ENCODE measurements at places on chromosomes 1 and 21.

- peak; percentile 71 for DNase-seq
Observed at GRCh38 chr1:65027666-65028358, 61.5 kb upstream of the JAK1 start.

- DNase-seq, result no peak
Observed at GRCh38 chr21:37437376-37438080, 71.0 kb downstream of the DYRK1A start.

- DNase-seq, result no peak
Observed at GRCh38 chr1:205928317-205928716, 14.9 kb downstream of the SLC26A9 start.

GRCh38 chr21:31865429-31865970 lies 7.3 kb upstream of the HUNK start:
- DNase-seq, result no peak

- no peak for DNase-seq
Observed at GRCh38 chr1:149993764-149994163, 16.8 kb downstream of the OTUD7B start.

DNA sequence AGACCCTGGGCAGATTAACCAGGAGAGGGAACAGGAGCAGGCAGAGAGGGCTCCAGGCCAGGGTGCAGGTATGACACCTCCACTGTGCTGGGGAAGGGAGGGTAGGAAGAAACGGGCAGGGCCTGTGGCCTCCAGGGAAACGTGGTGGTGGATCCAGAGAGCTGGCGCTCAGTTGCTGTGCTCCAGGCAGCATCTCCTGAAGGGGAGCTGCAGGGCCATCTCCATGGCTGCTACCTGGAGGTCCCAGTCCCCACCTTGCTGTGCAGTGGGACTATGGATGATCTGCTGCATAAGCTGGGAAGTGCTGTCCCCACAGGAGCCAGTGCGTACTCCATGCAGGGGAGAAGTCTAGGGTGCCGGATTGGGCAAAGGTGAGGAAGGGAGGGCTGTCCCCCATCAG lies 125.9 kb upstream of the RUNX3 start:
- DNase-seq, result no peak

- no peak for DNase-seq
Observed at GRCh38 chr21:38402795-38403194, 95.5 kb downstream of the ERG start.

GRCh38 chr1:46942086-46942485 lies 810 bp upstream of the CYP4A11 start:
- DNase-seq, result no peak

DNA sequence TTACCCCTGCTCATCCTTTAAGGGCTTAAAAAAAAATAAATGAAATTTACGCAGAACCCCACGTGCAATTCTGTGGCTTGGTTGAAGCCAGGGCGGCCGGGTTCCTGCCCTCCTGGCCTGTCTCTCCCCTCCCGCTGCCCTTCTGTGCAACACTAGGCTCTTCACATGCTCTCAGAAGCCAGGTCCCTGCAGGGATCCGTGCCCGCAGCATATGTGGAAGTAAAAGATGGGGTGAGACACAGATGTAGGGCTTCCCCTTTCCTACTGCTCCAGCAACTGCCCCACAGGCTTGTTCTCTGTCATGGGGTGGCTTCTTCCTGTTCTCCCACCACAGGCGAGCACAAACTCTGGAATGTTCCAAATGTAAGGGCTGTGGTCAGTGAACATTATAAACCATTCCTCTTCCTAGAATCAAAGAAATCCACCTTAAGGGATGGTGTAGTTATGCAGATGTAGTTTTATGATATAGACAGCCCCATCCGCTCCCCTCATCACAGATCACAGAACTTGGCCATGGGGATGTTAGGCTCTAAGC lies 535.4 kb downstream of the KIF26B start:
- no peak for DNase-seq

DNA sequence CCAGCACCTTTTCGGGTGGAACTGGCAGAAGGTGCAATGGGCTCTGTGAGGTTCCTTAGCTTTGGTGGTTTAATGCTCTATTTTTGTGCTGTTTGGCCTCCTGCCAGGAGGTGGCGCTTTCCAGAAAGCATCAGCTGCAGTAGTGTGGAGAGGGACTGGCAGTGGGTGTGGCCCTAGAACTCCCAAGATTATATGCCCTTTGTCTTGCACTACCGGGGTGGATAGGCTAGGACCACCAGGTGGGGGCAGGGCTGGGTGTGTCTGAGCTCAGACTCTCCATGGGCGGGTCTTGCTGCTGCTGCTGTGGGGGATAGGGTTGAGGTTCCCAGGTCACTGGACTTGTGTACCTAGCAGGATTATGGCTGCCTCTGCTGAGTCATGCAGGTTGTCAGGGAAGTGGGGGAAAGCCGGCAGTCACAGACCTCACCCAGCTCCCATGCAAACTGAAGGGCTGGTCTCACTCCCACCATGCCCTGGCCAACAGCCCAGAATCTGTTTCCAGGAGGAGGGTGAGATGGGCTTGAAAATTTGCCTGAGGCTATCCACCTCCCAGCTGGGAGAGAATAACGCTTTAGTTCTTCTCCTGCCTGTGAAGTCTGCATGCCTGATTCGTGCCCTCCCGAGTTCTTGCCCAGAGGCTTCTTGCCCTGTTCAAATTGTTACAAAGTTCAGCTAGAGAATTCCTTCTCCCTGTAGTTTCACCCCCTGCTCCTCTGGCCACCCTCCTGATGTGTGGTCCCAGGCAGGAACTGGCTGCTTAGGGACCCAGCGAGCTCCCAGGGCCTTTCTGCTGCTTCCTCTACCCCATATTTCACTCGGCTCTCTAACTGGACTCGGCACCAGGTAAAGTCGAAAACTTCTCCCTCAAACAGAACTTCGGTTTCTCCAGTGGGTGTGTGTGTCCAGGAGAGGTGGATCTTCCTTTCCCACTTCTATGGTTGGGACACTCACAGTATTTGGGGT lies 76.5 kb upstream of the BTG3 start:
- peak; percentile 45 for DNase-seq

GRCh38 chr21:40143822-40144525 lies 276.7 kb downstream of the PCP4 start:
- DNase-seq, result no peak

- no peak for DNase-seq
Observed at GRCh38 chr1:36122062-36123030, 2.7 kb downstream of the COL8A2 start.

- DNase-seq, result no peak
Observed at GRCh38 chr1:52189898-52190480, 48.1 kb downstream of the ZFYVE9 start.
